ENCODE measurements at places on chromosomes 11 and 22.

- no peak for DNase-seq
Measured at GRCh38 chr11:126163779-126164178, 47.7 kb downstream of the RPUSD4 start.

DNA sequence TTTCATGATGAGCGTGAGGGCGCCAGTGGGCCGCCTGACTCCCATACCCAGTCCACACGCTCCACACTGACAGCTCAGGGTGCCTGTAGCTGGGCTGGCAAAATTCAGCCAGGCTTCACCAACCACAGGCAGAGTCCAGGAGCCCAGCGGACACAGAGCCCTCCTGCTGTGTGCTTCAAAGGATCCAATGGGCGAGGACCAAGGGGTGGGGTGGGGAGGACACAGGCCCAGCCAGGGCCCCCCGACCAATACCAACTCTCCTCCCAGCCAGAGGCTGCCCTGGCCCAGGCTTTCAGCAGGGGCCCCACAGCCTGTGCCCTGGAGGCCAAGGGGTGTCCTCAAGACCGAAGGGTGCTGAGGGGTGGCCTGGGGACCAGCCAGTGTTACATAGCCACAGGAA is 336.1 kb downstream of the CTTN start:
- DNase-seq, result no peak

DNA sequence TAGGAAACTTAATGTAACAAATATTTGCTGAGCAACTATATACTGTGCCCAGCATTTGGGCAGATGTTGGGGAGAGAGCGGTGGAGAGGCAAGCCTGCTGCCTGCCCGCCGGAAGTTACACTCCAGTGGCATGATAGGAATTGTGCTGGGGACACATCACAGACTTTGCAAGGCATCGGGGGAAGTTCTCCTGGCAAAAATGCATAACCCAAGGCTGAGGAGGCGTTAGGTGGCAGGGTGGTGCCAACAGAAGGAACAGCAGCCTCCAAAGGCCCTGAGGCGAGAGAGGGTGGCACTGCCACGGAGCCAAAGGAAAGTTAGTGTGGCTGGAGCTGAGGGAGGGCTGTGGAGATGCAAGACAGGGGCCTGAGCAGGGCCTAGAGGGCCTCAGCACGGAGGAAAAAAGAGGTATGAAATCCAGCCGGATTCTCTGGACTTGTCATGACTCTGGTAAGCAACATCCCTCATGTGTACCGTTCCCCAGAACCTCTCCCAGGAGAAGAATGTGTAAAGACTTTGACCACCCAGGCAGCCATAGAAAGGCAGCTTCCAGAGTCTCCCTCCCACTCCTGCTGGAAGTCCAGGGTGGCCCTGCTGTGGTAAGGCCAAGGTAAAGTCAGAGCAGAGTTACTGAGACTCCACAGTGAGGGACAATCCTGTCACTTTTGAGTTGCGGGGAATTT is 76.1 kb upstream of the RAB1B start:
- DNase-seq, result no peak

- no peak for DNase-seq
Measured at GRCh38 chr11:14327116-14327515, 31.9 kb downstream of the RRAS2 start.

DNA sequence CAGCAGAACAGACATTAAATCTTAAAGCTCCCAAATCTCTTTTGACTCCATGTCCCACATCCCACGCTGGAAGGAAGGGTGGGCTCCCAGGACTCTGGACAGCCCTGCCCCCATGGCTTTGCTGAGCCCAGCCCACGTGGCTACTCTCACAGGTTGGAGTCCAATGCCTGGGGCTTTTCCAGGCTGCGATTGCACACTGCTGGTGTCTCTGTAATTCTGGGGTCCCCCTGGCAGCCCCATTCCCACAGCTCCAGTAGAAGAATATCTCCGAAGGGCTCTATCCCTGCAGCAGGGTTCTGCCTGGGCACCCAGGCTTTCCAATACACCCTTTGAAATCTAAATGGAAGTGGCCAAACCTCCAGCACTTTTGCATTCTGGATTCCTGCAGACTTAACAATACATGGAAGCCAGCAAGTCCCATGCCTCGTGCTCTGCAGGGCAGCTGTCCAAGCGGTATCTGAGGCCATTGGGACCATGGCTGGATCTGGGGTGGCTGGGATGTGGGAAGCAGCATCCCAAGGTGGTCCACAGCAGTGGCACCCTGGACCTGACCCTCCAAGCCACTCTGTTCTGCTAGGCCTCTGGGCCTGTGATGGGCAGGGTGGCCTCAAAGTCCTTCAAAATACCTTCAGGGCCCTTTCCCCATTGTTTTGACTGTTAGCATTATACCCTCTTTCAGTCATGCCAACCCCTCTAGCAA is 47.9 kb upstream of the TH start:
- DNase-seq, result no peak

DNA sequence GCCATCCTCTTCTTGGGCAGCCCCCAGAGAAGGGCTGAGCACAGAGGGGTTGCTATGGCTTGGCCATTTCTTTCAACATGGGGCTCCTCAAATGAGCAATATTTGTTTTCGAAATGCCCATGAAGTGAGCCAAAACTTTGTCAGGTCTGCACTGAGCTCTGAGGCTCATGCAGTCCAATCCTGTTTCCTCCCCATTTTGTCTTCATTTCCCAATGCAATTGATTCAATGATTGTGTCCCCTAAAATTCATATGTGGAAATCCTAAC is 60.6 kb upstream of the CD44 start:
- DNase-seq, result no peak

GRCh38 chr11:16632295-16633200 is 105.9 kb upstream of the C11orf58 start:
- DNase-seq, result no peak

- no peak for DNase-seq
Measured at GRCh38 chr11:11813288-11813962, 28.3 kb upstream of the USP47 start.

DNA sequence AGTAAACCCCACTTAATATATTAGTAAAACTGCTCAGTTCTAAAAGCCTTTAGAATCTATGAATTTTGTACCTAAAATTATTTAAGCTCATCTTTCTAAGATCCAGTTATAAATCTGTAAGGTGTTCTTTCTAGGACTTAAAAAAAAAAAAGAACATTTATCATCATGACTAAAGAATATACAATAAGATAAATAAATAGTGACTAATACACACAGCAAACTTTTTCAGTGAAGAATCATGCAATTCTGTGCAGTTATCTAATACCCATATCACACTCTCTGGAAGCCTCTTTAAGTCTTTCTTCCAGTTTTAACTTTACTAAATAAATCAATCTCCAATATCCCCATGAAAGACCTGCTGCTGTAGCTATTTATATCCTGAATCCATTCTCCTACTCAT is 59.8 kb downstream of the CEP57 start:
- DNase-seq, result no peak

DNA sequence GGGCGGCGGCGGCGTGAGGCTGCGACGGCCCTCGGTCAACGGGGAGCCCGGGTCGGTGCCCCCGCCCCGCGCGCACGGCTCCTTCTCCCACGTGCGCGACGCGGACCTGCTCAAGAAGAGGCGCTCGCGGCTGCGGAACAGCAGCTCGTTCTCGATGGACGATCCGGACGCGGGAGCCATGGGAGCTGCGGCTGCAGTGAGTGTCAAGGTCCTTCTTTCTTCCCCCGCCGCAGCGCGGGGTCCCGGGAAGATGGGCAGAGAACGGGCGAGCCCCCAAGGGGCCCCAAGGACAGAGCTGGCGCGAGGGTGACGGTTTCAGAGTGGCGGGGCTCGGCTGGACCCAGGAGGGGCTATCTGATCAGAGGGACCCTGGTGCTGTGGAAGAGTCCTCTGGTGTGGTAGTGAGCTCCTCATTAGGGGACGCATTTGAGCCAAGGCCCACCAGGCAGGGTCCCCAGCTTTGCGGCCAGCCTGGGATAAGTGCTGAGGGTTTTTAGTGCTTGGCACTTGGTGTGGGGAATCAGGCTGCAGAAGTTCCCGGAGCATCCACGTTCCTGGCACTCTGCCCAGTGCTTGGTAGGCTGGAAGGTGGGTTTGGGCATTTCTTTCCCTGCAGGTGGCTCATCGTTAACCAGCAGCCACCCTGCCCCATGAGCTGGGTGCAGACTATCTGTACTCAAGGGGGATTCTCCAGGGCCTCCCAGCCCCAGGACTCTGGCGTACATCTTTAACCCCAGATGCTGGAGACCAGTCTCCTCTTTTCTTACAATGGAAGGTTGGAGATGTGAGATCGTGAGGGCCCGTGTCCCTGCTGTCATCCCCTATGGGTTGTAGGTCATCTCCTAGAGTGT is 9.8 kb downstream of the EHBP1L1 start:
- DNase-seq, result no peak

- DNase-seq, result no peak
Measured at GRCh38 chr11:92269021-92269420, 44.4 kb downstream of the FAT3 start.

DNA sequence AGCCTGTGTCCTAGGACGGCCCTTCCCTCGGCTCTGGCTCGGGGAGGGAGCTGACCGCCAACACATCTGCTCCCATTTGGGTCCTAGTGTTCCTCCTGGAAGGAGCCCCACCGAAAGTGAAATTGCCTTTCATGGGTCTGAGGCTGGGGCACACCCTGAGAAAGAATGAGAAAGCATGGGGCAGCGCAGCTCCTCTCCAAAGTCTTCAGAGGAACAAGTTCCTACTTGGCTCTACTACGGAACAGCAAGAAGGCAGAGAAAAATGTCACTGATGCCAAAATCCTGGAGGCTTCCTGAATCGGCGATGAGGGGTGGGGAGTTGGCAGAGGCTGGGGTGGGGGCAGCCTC is 41.5 kb upstream of the MYEOV start:
- DNase-seq, result no peak

GRCh38 chr22:31893460-31893859 is 50.9 kb upstream of the YWHAH start:
- no peak for DNase-seq

DNA sequence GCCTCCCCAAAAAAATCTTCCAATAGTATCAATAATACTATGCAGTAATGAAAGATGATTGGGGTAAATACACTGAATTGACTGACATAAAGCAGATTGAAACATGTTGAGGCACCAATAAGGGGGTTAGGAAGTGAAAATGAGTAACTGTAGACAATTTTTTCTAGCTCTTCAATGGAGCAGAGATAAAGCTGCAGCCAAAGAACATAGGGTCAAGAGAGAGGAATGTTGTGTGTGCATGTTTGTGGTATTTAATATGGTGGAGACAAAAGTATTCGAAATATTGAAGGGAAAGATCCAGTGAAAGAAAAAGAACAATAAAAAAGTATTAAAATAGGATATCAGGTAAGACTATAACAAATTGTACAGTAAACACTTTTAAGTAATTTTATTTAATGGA is 450.0 kb upstream of the CCDC179 start:
- DNase-seq, result no peak

- peak; percentile 55 for DNase-seq
Measured at GRCh38 chr11:35662649-35663407, at the start of gene TRIM44. Gene TRIM44, plus strand, starts transcription at chr11:35662775. Its CDS starts 337 bp downstream, at chr11:35663112.

DNA sequence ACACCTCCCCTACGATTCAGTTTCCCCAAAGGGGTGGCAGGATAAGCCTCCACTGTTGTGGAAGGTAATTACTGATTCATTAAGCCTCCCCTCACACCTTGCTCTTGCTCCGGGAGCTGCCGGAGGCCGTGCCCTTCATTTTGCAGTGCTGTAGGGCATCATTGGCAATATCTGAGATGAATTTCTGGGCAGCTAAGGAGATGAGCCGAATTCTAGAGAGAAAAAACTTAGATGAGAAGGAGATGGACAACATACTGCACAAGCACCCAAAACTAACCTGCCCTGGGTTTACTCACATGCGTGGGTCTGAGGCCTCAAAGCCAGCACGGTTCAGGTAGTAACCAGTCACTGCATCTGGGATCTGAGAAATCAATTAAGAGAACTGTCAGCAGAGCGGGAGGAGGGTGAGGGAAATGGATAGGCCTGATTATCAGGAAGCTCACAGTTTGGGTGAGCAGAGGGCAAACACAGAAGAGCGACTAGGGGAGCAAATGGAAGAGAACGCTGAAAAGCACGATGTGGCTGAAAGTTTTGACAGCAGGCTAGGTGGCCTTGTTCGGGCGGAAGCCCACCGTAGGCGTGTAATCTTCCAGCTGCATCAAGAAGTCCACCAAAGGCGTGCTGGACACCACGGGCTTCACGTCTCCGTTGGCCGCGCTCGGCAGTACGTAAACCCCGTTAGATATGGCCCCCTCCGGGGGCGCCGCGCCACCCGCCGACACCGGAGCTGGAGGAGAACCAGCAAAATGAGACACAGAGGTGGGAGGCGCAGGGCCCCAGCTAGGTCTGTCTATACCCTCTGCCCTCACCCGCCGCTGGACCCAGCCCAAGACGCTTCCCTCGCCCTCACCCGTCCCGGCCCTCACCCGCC is 689 bp downstream of the TAF10 start:
- peak; percentile 5 for DNase-seq

GRCh38 chr11:2157294-2158040 is 3.5 kb downstream of the INS start:
- no peak for DNase-seq

DNA sequence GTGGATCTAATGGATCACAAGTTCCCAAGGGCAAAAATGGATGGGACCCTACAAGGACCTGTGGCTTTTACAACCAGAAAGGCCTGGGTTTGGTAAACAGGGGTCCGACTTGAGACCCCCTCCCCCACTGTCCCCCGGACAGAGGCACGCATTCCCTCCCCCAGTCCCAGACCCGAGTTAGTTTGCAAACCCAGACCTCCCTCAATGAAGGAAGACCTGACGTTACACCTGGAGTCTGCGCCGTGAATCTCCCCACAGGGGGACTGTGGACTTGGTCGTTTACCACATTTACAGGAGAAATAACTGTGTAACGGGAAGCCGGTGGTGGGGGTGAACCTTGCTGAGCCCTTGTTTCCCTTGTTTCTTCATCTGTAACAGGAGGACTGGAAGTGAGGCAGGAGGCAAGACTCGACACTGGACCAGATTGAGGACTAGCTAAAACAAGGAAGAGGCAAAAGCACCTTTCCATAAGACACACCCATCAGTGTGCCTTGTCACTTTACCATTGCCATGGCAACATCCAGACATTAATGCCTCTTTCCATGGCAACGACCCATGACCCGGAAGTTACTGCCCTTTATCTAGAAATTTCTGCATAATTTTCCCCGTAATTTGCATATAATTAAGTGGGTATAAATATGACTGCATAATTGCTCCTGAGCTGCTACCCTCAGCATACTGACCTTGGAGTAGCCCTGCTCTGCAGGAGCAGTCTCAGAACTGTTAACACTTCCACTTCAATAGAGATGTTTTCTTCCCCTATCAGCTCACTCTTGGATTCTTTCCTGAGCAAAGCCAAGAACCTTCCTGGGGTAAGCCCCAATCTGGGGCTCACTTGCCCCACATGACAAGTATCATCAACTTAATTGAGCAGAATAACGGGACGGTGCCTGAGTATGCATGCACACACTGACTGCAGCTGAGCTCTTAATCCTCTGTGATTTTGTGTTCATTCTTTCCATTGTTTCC is 25.4 kb downstream of the PDGFB start:
- DNase-seq, result no peak

- no peak for DNase-seq
Measured at GRCh38 chr11:128913806-128914205, 22.6 kb downstream of the KCNJ5 start.

GRCh38 chr22:36455571-36456463 is 25.6 kb downstream of the TXN2 start:
- DNase-seq, result no peak
